Eye (tissue), 1 donor: ENCODE measurements at places on chromosomes 3 and 15.

DNA sequence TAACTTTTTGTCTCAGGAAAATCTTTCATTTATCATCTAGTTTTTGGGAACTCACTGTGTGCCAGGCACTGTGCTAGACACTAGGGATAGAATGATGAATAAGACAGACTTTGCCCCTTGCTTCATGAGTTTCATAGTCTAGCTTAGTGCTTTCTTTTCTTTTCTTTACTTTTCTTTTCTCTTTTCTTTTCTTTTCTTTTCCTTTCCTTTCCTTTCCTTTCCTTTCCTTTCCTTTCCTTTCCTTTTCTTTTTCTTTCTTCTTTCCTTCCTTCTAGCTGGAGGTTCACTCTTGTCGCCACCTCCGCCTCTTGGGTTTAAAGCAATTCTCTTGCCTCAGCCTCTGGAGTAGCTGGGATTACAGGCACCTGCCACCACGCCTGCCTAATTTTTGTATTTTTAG, 172.9 kb downstream of the EDEM1 start:
- no peak for DNase-seq

- no peak for DNase-seq
These were observed 19.6 kb upstream of the GPR156 start for GRCh38 chr3:120304616-120305015.

DNA sequence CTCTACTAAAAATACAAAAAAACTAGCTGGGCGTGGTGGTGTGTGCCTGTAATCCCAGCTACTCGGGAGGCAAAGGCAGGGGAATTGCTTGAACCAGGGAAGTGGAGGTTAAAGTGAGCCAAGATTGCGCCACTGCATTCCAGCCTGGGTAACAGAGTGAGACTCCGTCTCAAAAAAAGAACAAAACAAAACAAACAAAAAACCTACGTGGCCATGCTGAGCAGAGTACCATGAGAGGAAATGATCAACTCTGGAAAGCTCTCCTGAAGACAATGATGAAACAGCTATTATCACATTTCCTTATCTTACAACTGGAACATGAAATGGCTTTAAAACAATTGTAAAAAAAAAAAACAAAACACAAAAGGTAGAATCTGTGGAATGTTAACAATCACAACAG, 75.2 kb downstream of the CHSY1 start:
- DNase-seq, result no peak

GRCh38 chr15:93179072-93179471, 90.1 kb upstream of the RGMA start:
- no peak for DNase-seq

DNA sequence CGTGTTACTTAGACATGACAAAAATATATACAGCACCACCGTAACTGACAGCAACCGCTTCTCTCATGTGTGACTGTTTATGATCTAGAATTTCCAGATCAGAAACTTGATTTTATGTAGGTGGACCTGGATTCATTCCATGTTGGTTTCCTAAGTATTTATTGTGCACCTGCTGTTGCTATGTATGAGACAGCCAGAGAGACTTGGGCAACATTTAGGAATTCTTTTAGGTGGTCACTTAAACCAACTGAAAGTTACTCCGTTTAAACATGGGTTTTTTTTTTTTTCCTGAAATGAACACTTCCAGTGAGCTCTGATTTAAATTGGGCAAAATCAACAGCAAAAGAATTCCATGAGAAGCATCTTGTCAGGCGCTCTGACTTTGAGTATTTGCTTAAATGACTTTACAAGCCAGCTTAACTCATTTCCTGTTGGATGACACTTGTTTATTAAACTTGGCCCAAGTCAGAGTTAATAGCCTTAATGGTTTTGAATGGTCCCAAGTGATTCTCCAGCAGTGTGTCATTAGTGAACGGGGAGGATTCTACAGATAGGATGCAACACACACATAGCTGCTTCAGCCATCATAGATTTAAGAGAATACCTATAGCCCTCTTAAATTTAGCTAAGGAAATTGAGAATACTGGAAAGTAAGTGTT, 31.8 kb downstream of the MITF start:
- DNase-seq, result no peak

DNA sequence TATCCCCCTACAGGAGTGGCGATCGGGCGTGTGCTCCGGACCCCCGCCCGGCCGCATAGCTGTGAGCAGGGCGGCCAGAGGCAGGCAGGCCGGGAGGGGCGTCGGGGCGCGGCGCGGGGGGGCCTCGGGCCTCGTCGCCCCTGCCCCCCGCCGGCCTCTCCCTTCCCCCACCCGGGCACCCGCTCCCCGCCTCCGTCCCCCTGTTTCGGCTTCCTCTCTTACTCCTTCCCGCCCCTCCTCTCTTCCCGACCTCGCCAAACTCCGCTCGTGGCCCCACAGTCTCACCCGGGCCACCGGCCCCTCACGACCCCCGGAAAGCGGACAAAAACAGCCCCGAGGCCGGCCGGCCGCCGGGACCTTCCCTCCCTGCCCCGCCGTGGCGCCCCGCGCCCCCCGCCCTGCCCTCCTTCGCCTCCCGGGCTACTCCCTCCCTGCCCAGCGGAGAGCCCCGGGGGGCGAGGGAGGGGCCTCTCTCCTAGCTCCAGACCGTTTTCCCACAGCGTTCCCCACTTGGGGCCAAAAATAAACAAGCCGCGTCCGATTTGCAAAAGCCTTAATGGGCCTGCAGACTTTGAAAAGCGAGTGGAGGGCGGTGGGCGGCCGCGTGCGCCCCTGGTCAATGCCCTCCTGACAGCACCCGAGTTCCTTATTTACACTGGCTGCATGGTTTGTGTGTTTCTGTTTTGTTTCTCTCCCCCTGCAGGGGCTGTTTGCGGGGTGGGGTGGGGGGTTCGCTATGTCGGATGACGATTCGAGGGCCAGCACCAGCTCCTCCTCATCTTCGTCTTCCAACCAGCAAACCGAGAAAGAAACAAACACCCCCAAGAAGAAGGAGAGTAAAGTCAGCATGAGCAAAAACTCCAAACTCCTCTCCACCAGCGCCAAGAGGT, 1.0 kb downstream of the UBE2E1 start:
- peak; percentile 74 for DNase-seq

- no peak for DNase-seq
These were observed 214.7 kb downstream of the CHL1 start for GRCh38 chr3:411226-411625.

- DNase-seq, result no peak
These were observed 89.6 kb upstream of the GALNT15 start for GRCh38 chr3:16084887-16085286.

GRCh38 chr15:65326818-65327217, 22.3 kb downstream of the RNU5B-1 start:
- no peak for DNase-seq

DNA sequence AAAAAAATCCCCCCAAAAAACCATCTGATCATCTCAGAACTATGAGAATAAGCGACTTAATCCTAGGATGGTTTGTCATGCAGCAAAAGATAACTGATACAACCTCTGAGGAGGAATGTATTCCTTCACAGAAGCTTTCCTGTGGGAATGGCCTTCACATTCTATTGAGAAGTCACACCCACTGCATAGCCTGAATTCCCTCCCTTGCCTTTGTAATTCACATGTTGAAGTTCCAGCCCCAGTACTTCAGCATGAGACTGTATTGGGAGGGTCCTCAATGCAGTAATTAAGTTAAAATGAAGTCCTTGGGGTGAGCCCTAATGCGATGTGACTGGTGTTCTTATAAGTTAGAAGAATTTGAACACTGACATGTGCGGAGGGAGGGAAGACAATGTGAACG, 395.2 kb downstream of the TUSC7 start:
- DNase-seq, result peak; percentile 39

- no peak for DNase-seq
These were observed 913.6 kb upstream of the ARPP21 start for GRCh38 chr3:34725774-34726173.

DNA sequence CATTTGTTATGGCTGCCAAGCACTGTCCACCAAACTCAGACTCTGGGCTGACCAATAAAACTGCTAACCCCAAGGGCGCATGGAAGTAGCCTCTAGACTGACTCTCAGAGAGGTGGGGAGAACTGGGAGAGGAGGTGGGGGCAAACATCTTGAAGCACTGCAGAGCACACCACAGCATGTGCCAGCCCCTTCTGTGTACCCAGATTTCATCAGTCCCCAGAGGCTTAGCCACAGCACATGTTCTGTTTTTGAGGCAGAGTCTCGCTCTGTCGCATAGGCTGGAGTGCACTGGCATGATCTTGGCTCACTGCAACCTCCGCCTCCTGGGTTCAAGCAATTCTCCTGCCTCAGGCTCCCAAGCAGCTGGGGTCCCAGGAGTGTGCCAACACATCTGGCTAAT, 119.5 kb upstream of the SPATA12 start:
- no peak for DNase-seq

DNA sequence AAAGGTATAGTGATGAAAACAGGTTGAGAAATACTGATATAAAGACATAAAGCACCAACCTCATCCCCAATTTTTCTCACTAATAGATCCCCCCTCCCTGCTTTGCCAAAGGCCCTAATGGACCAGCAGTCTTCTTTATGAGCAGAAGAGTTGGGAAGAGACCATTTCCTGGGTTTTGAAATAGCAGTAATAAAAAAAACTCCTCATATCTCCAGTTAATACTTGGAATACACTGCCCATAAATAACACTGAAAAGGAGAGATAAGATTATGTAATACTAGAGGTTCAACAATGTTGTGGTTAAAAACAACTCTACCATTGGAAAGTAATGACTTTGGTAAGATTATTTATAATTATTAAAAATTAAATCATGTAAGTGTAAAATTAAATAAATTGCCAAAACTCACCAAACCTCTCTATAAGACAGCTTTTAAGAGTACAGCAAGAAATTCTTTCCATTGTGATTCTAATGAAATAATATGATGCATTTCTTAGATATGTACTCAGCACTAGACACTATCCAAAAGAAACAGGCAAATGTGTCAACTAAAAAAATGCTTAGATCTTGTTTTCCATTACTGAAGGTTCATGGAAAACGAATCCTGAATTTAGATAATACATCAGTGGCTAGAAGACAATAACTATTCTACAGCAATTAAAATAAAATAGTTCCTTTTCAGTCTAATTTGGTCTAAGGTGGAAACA, 88.2 kb downstream of the FAIM start:
- DNase-seq, result no peak

- DNase-seq, result peak; percentile 48
These were observed 110.6 kb upstream of the ARPP21 start for GRCh38 chr3:35528728-35529127.

DNA sequence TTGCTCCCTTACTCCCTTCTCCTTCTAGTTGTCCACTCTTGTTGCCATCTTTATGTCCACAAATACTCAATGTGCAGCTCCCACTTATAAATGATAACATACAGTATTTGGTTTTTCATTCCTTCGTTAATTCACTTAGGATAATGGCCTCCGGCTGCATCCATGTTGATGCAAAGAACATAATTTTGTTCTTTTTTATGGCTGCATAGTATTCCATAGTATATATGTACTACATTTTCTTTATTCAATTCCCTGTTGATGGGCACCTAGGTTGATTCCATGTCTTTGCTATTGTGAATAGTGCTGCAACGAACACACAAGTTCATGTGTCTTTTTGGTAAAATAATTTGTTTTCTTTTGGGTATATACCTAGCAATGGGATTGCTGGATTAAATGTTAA, 21.3 kb upstream of the P3H2 start:
- DNase-seq, result no peak

GRCh38 chr15:80747317-80748053, 31.7 kb upstream of the CEMIP start:
- no peak for DNase-seq

GRCh38 chr3:11240496-11240895, 31.7 kb upstream of the ATG7 start:
- DNase-seq, result no peak

DNA sequence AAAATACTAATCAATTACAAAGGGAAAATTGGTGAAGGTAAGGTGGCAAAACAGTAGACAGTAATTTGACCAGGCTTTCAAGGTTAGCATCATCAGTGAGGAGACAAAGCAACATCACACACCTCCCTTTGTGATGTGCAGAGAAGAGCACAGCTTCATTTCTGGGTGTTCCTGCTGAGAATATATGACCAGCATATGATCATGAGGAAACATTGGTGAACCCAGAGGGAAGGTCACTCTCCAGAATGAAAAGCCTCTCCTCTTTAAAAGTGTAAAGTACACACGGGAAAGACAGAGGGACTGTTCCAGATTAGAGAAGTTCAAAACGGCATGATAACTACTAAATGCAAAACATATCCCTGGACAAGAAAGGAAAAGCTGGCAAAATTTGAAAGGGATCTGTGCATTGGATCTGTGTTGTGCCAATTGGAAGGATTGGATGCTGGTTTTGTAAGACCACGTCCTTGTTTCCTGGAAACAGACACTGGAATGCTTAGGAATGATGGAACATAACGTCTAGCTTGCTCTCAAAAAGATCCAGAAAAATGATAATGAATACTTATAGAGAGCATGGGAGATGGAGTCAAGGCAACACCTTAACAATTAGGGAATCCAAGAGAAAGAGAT, 80.6 kb upstream of the MITF start:
- no peak for DNase-seq

- DNase-seq, result no peak
These were observed 145.0 kb downstream of the CMSS1 start for GRCh38 chr3:99962703-99963102.

DNA sequence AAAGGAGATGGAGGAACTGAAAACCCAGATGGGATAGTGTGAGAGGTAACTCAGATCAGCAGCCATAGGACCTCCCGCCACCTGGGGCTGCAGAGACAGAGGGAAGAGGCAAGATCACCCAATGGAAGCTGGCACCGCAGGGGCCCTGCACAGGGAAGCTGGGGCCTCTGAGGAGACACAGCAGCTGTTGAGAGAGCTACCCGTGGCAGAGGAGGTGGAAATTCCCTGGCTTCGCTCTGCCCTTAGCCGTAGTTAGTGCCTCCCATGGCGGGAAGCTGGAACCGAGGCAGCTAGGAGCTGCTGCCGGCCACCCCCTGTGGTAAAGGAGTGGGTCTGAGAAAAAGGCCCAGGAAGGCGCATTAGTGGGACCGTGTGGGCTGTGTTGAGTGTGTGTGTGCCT, 18.0 kb upstream of the PLXNA1 start:
- DNase-seq, result no peak

DNA sequence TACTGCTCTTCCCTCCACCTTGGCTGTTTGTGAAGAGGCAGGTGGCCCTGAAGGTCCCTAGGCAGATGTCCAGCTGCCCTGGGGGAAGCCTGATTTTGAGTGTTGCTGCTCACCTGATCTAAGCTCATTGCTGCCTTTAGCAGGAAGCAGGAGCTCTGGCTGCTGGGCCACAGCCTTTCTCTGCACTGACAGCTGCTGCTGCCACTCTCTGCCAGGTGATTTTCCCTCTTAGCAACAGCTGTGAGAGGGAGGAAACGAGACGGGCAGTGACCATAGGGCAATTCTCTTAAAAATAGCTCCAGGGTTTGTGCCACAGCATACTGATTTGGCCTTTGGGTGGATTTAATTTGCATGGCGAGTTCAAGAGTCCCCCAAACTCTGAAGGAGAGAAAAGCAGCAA, 415.8 kb upstream of the SEMA6D start:
- DNase-seq, result peak; percentile 40

- no peak for DNase-seq
These were observed 50.4 kb downstream of the TCF12 start for GRCh38 chr15:56968821-56969220.
